ENCODE measurements at places on chromosomes 1 and 21.

GRCh38 chr1:209455661-209456358, 127.7 kb upstream of the CAMK1G start:
- DNase-seq = no peak

DNA sequence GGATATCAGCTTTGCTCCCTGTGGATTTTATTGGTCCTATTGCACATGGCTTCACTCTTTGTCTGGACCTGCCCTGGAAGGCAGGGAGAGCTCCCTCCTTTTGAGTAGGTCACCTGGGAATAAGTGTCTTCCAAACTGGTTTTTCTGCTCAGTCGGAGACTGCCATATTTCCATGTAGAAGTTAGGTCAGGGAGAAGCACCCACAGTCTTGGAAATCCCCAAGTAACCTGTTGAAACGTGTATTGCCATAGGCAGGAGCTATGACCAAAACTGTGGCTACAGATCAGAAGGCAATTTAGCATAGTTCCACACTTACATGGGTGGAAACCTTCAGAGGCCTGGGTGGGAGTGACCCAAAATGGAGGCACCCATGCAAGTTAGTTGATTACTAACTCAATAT, 3.5 kb upstream of the GNG12 start:
- no peak for DNase-seq

DNA sequence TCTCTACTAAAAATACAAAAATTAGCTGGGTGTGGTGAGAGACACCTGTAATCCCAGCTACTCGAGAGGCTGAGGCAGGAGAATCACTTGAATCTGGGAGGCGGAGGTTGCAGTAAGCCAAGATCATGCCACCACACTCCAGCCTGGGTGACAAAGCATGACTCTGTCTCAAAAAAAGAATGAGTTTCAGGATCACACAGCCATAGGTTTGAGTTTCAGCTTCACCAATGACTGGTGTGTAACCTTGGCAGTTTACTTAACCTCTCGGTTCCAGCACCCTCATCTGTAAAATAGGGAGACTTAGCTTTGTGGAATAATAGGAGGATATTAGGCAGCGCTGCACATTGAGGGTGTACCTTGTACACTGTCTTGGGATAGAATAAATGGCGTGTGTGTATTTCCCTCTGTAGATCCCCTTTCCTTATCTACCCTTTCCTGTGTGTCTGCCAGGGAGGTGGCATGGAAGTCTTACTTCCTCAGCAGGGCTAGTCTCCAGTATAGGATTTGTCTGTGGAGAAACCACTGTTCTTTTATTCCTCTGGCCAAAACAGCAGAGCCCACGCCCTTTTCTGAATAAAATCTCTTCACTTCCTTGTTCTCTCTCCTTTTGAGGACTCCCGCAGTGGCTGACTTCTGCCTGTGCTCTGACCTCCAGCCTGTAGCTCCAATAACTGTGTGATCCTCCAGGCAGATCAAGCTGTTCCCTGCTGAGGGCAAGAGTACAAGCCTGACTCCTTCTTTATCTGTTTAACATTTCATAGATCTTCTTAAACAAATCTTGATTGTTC, 90.4 kb downstream of the HHAT start:
- DNase-seq = no peak

DNA sequence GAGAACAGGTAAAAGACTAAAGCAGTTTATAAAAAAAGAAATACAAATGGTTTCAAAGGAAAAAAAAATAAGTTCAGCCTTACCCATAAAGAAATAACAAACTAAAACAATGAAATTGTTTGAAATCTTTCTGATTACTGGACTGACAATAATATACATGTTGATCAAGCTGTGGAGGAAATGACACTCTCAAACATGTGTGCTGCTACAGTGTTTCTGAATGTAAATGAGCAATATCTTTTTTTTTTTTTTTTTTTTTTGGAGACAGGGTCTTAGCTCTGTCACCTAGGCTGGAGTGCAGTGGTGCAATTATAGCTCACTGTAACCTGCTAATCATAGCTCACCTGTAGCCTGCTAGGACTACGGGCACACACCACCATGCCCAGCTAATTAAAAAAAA, 6.5 kb downstream of the EPS15 start:
- no peak for DNase-seq

- no peak for DNase-seq
Observed at GRCh38 chr1:206944703-206945102, 1.6 kb downstream of the PIGR start.

- DNase-seq = no peak
Observed at GRCh38 chr1:30758121-30758688, 631 bp upstream of the LAPTM5 start.

DNA sequence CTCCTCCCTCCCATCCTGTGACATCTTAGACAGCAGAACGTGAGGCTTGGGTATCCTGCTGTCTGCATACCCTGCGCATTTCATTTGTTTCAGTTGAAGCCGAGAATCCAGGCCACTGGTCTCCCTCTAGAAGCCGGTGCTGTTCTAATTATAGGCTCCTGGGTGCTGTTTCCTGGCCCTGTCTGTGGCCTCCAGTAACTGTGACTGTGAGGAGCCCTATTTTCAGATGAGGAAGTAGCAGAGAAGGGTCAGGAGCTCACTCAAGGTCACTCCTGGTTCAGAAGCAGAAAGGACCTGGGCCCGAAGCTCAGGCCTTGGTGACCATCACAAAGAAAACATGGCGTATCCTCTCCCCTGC, 24.0 kb downstream of the COQ8A start:
- DNase-seq = no peak

DNA sequence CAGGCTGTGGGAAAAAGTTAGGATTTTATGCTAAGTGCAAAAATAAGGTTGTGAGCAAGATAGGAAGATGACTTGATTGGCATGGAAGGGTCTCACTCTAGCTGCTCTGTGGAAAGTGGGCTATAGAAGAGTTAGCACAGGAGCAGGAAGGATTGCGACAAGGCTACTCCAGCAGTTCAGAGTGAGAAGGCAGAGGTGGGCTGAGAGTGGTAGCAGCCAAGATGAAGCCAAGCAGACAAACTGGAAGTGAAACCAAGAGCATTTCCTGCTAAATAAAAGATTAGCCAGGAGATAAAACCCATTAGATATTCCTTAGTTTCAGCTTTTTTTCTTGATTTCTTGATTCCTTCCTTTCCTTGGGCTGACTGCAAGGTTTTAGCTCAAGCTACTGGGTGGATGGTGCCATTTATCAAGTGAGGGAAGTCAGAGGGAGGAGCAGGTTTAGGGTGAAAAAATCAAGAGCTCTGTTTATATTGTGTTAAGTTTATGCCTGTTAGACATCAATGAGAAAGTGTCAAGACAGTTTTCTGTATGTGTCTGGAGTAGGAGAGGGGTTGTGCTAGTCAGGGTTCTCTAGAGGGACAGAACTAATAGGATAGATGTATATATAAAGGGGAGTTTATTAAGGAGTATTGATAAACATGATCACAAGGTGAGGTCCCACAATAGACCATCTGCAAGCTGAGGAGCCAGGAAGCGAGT, 33.1 kb upstream of the ZNF644 start:
- DNase-seq = no peak

DNA sequence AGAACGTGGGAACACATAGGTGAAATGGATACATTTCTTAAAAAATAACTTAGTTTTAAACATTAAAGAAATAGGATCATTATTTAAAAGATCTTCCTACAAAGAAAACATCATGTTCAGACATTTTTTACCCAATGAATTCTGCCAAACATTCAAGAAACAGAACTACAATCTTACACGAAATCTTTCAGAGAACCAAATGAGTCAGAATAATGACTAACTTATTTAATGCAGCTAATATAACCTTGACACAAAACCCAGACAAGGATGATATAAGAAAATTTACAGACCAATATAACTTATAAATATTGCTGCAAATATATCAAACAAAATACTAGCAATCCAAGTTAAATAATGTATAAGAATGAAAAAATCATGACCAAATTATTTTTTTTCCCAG, 220.1 kb upstream of the KCNK2 start:
- DNase-seq = no peak

GRCh38 chr1:24481101-24481500, 21.5 kb upstream of the RCAN3 start:
- DNase-seq = no peak

DNA sequence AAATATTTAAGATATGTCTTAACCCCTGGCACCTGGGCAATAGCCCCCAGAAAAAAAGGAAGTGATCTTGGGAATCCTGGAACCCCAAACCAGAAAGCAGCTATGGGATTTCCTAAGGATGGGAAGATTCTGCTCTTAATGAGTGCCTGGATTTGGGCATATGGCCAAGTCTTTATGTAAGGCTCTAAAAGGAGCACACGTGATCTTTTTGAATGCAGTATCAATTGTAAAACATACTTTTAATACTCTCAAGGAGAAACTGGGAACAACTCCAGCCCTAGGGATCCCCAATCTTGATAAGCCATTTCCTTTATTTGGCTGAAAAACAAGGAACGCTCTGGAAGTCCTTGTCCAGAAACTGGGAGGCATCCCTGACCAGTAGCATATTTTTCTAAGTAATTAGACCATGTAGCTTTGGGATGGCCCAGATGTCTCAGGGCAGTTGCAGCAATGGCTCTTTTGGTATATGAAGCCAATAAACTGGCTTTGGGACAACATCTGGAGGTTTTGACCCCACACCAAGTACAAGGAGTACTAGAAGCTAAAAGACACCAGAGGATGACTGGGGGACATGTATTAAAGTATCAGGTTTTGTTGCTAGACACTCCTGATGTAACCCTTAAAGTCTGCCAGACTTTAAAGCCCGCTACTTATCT, 80.9 kb upstream of the KIAA0040 start:
- DNase-seq = peak; percentile 46

DNA sequence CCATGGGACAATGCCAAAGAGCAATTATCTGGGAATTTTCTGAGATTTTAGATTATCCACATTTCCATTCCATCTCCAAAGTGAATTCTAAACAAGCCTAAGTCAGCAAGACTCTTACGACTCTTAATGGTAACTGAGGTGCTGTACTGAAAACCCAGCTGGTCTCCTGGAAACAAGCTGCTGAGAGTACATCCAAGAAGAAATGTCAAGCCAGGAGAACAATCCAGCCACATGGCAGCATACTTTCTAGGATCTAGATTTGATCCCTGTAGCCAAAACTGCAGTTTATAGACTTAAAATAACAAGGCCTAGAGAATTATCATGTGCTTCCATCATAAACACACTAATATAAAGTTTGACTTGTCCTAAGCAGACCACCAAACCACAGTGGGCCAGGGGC, 45.8 kb downstream of the KCNH1 start:
- DNase-seq = no peak

GRCh38 chr1:27325286-27325685, 3.3 kb downstream of the TMEM222 start:
- no peak for DNase-seq

DNA sequence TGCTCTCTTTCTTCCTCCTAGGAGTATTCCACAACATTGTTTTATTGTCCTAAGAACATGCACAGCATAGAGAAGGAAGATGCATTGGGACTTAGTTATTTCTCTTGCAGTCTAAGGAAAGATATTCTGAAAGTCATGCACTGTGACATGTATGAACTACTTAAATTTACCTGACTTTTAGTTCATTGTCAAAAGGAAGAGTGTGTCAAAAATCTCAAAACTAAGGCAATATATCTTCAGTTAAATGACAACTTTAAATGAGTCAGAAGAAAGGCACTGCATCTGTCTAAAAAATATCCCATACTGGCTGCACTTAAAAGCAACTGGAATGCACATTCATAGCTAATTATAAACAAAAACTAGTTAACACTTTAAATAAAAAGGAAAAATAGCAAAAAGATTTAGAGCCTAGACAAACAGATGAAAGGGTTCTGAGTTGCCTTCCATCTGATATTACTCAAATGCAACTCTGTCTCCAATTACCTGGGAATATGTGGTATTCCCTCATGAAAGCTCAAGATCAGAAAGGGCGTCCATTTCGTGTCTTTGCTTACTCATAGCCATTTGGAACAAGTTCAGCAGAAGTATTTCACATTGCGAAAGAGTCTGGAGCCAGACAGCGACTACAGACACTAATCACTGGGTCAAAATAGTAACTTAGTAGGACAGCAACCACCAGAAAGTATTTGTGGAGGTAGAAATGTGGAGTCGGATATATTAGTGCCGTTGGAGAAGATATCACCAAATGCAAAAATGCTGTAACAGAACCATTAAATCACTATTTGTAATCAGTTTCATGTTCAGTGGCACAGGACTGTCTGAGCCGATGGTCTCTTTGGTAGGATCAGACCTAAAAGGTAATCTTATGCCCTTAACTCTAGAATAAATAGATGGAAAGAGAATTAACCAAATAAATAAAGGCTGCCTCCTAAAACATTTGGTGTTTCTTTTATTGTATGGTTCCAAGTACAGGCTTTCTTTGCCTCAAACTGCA, 225.7 kb downstream of the GREM2 start:
- no peak for DNase-seq

DNA sequence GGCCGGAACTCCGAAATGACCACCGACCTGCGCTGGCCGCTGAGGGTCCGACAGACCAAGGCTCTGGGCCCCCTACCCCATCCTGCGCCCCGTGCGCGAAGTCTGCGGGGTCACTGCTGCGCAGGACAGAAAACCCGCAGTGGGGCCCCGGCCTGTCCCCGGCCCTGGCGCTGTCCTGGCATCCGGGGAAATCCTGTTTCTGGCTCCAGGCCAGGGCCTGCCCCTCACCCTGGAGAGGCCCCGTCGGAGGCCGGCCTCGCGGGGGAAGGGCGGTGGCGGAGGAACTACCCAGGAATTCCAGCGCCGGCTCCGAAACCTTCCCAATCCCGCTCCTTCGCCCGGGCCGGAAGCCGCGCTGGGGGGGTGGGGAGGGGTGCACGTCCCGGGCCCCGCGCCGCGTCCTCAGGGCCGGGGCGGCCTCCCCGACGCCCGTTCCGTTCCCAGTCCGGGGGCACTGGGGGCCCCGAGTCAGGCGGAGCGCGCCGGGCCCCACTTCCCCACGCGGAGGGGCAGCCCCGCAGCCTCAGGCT, 77.0 kb downstream of the MORN1 start:
- DNase-seq = no peak

GRCh38 chr21:23858878-23859277, 1748.4 kb downstream of the MRPL39 start:
- no peak for DNase-seq

DNA sequence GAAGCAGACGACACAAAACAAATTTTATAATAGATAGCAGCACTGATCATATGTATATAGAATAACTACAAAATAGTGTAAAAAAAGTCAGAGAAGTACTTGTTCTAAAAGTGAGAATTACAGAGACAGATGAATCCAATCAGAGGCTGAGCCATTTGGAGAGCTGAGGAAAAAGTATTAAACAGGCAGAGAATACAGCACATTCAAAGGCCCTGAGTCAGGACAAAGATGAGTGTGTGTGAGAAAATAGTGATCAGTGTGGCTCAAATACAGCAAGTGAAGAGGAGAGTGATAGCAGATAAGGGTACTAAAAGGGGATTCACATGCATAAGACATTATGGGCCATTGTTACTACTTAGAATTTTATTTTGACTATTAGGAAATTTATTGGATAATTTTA, 430.6 kb upstream of the BRINP3 start:
- DNase-seq = no peak

- DNase-seq = no peak
Observed at GRCh38 chr1:67294836-67295617, 12.6 kb upstream of the IL12RB2 start.

- peak; percentile 46 for DNase-seq
Observed at GRCh38 chr1:178541829-178542553, 29.1 kb downstream of the TEX35 start.

- DNase-seq = no peak
Observed at GRCh38 chr1:203063287-203063686, 22.5 kb downstream of the MYOG start.

GRCh38 chr1:19388980-19389379, 76.9 kb downstream of the SLC66A1 start:
- DNase-seq = no peak

- no peak for DNase-seq
Observed at GRCh38 chr1:183493540-183494245, 21.4 kb downstream of the SMG7 start.
